ENCODE measurements at places on chromosomes 7 and 10.

GRCh38 chr10:35306852-35307251 lies 29.5 kb upstream of the CCNY start:
- no peak for DNase-seq

DNA sequence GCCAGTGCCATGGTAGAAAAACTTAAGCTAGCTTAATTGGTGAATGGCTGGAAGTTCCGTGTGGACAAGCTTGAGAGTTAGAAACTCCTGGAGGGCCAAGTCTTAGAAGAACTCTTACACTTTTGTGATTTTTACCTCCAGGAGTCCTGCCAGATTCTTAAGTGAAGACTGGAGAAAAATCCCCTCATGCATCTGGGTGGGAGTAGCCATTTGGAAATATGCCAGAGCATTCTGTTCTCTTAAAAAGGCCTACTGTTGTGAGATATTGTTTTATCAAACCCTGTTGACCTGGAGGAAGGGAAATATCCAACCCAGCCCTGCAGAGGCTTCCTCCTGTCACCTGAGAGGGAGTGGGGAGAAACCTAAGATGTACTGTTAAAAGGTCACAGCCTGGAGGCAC lies 17.6 kb upstream of the MCM10 start:
- DNase-seq, result no peak

GRCh38 chr7:142303650-142304049 lies 45.8 kb upstream of the PRSS58 start:
- DNase-seq, result no peak

- no peak for DNase-seq
Measured at GRCh38 chr7:69176841-69177240, 421.4 kb upstream of the AUTS2 start.

GRCh38 chr10:131845505-131846239 lies 55.1 kb upstream of the PPP2R2D start:
- no peak for DNase-seq

DNA sequence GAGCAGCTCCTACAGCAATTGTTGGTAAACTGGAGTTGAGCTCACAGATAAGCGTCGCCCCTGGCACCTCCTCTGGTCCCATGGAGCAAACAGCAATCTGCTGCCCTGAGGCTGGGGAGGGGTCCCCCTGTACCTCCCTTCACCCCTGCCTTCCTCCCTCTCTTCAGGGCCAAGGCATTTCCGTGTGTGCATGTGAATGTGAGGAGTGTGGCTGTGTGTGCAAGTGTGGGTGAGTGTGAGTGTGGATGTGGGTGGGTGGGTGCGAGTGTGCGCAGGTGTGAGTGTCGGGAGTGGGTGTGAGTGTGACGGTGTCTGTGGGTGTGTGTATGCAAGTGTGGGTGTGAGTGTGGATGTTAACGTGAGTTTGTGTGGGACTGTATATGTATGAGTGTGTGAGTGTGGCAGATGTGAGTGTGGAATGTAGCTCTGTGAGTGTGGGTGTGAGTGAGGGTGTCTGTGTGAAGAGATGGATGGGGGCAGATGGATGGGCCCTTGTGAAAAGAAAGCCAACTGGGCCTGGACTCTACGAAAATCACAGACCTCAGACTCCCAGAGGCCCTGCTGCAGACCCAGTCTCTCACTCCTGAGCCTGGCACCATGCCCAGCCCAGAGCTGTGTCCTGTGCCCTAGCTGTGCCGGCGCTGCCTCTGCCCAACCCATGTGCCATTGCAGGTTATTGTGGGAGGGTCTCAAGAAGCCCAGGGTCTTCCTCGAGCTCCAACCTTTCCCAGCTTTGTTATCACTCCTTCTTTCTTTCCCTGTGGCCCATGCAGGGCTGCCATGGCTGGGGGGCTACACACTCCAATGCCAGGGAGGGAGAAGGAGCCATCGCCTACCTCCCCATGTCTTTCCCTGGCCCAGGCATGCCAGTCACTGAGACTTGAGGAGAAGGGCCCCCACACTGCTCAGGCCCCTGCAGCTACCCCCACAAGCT lies 73.9 kb downstream of the GRID1 start:
- no peak for DNase-seq

GRCh38 chr10:132078746-132079345 lies 13.1 kb downstream of the JAKMIP3 start:
- DNase-seq, result no peak

Measured in NCI-H774 (cell line).